Thoracic aorta endothelial cell (primary cell): ENCODE measurements at places on chromosomes 6 and 20. TPM values are rescaled to one million over a fixed set of nuclear protein-coding genes. Genes with fewer than 3 reads are reported as not detected.

PEX6 gene
- 17.4 and 25.7 TPM in 2 replicates for total RNA-seq

TIAM2 gene
- total RNA-seq: 13.7 and 14.7 TPM in 2 replicates

SLC17A1 gene
- total RNA-seq: not detected in 2 replicates

PI16 gene
- not detected in 2 replicates for total RNA-seq

COL11A2 gene
- total RNA-seq: 0.13 and 0.29 TPM in 2 replicates

HLA-DRB1 gene
- 0.93 TPM in 1 of 2 replicates, not detected in the other for total RNA-seq

ZNF311 gene
- 0.50 and 0.66 TPM in 2 replicates for total RNA-seq
